ENCODE measurements at places on chromosomes 5 and 9.

GRCh38 chr9:16357828-16358227 is 512.6 kb downstream of the BNC2 start:
- DNase-seq, result no peak

- no peak for DNase-seq
These were observed 25.1 kb downstream of the POLK start for GRCh38 chr5:75536694-75537360.

DNA sequence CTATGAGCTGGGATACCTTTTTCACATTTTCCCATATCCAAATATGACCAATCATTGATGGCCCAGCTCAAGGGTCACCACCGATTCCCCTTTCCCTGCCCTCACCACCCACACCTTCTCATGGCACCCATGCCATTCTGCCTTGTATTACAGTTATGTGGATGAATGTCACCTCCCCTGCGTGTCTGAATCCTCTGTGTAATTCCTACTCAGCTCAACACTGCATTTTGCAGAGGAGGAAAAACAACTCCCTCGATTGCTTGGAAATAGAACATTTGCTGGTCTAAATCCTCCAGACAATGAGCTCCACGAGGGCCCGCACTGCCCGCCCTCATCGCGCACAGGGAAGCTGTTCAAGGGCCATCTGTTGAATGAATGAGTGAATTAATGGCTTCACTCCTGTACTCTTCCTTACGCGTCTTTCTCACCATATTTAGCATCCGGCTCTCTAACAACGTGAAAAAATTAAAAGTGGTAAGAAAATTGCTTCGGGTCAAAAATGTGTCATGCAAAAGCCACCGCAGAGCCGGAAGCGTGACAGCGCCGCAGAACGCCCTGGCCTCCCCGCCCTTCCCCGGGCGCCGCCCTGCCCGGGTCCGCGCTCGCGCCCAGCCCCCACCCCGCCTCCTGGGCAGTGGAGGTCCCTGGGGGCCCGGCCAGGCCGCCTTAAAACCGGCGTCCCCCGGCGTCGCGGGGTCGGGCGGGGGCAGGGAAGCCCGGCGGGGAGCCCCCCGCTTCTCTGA is 704 bp downstream of the SUSD1 start:
- DNase-seq, result no peak

DNA sequence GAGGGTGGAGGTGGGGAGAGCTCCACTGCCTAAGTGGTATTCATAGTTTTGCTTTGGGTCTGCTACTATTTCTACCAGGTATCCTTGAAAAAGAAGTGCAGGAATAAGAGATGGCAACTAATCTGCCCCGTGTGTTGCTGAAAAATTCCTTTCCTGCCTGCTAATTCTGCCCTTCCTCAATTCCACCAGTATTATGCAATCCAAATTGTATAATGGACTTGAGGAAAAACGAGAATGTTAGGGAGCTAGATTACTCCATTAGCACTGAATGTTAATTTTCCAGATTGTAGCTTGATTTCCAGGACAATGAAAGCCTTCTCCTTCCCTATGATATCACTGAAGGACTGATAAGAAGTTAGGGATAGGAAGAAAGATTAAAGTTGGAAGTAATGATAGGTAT is 16.9 kb downstream of the ADAM19 start:
- no peak for DNase-seq

- DNase-seq, result no peak
These were observed 15.4 kb upstream of the CCIN start for GRCh38 chr9:36153746-36154145.

- DNase-seq, result no peak
These were observed 28.0 kb upstream of the PLIN2 start for GRCh38 chr9:19155106-19155935.

DNA sequence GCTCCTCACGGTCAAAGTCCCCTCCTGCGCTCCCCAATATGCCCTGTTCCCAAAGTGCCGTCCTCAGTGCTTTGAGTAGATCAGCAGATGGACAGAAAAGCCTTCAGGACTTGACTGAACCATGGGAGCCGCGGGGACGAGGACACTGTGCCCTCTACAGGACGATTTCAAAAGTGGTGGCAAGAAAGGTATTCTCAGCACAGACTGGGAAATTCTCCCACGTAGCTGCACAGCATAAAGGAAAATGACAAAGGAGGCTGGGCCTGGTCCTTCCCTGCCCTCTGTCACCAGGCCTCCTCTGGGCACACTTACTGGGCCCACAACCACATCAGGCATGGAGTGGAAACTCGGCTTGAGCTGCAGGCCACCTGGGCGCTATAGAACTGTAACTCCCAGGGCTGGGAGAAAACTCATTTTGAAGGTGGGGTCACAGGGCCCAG is 16.7 kb upstream of the MTMR12 start:
- DNase-seq, result peak; percentile 35

DNA sequence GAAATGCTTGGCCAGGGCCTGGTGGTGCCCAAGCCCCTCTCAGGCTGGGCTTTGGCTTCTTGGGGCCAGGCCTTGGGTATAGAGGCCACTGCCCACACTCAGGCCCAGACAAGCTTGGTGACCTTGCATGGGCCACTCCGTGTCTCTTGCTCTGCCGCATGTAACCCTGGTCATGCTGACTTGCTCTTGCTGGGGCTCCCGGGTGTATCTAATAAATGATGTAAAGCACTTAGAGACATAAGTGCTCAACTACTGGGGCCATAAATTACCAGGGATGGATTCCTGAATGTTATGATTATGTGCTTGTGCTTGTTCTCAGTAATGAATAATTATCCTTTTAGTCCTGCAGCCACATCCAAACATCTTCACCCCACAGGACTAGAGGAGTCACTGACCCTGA is 54.0 kb downstream of the C5orf15 start:
- no peak for DNase-seq

- DNase-seq, result no peak
These were observed 2051.3 kb upstream of the CDH9 start for GRCh38 chr5:29089591-29090130.

- peak; percentile 39 for DNase-seq
These were observed 219.0 kb downstream of the AOPEP start for GRCh38 chr9:94945197-94946144.

GRCh38 chr5:167812871-167813270 is 478.6 kb upstream of the WWC1 start:
- DNase-seq, result no peak

GRCh38 chr5:103166706-103167105 is 46.6 kb downstream of the PPIP5K2 start:
- no peak for DNase-seq

DNA sequence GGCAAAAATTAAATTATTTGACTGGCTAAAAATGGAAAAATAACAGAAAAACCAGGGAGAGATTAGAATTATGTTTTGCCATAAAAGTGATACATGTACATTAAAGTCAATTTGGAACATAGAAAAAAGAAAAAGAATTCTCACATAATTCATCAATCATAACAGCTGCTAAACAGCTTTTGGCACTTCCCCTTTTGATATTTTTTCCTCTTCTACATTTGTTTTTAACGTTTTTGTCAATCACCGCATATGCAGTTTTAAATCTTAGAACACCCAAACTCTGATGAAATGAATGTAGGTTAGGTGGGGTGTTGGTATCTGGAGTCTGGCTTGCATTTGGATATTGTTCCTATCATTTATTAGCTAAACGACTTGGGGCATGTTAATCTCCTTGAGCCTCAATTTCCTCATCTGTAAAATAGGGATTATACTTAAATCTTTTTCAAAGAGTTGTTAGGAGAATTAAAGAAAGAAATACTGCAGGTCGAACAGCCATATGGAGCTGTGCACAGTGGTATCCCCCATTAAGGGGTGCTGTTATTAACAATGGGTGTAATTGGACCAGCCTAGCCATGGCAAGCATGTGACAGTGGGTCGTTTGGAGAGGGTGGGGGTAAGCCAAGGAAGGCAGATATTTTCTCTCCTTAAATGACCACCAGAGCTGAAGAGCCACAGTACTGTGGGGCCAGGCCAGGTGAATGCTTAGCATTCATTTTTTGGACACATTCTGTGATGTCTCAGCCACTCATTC is 22.6 kb downstream of the NPR3 start:
- no peak for DNase-seq

DNA sequence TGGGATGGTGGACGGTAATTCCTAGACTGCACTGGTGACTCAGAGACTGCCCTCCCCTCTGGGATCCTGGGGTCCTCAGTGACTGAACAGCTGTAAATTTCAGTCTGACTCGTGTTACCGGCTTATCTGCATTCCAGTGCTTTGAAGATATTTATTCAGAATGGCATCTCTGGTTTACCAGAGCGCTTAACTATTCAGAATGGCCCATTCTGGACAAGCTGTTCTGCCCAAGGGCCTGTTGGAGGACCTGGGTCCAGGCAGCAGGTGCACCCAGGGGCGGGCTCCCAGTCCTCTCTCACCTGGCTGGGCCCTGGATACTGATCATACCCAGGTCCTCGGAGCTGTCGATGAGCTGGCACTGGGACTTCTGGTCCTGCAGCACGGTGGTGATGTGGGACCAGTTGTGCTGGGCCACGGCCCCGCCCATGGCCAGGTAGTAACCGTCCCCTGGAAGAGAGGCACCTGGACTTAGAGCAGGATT is 48.0 kb downstream of the SARDH start:
- DNase-seq, result no peak

DNA sequence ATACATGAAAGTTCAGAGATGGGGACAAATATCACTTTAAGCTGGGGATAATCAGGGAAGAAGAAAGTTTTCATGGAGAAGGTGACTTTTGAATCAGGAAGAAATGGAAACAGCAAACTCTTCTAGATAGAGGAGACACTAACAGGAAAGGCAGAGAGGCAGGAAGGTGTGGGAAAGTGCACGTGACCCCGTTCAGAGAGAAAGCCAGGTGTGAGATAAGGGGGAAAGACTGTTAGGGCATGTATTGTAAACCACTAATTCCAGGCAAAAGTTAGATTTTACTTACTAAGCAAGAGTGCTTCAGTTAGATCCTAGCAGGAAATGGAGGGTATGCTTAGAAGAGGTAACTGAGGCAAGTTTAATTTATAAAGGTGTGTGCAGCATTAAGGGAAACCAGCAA is 58.5 kb downstream of the PDCD1LG2 start:
- no peak for DNase-seq

DNA sequence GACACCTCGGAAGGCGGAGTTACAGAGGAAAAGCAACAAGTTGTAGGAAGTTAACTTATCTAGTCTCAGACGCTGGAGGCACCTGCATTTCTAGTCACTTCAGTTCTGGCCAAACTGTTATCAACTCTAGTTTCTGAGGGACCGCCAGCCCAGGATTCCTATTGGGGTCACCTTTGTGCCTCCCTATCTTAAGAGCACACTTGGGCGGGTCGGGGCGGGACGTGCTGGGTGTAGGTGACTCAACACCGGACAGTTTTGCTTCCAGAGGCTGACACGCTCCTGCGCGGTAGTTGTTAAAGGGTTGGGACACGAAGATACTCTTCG is 679 bp upstream of the KDM4C start:
- no peak for DNase-seq

DNA sequence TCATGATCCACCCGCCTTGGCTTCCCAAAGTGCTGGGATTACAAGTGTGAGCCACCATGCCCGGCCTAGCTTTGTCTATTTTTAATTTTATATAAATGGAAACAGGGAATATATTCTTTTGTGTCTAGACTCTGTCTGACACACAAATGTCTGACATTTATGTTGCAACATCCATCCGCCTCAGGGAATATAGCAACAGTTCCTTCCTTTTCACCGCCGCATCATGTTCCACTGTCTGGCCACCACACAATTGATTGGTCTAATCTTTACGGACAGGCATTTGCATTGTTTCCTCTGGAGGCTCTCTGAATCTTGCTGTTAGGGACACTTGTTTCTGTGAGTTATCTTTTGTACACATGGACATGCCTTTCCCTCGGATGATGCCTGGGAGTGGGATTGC is 20.1 kb upstream of the TBC1D9B start:
- no peak for DNase-seq

- DNase-seq, result peak; percentile 9
These were observed 130.9 kb upstream of the SLC30A5 start for GRCh38 chr5:68962757-68963484.

- no peak for DNase-seq
These were observed 230.7 kb downstream of the ASTN2 start for GRCh38 chr9:117184173-117184572.

- DNase-seq, result no peak
These were observed 140.8 kb downstream of the BNC2 start for GRCh38 chr9:16729651-16730050.

DNA sequence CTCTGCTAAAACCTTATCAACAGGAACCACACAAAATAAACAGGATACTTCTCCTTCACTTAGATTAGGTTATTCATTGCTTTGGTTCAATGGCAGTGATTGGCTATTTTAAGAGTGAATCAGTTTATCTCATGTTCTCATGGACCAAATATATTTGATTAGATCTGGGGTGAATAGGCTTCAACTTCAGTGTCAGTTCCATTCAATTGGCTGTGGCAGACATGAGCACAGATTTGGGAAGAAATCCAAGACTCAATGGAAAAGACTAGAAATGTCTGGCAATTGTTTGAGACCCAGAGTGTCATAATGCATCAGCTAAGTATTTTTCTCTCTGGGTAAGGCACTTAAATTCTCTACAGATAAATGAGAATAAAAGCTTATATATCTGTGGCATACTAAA is 37.1 kb downstream of the CDH18 start:
- no peak for DNase-seq

DNA sequence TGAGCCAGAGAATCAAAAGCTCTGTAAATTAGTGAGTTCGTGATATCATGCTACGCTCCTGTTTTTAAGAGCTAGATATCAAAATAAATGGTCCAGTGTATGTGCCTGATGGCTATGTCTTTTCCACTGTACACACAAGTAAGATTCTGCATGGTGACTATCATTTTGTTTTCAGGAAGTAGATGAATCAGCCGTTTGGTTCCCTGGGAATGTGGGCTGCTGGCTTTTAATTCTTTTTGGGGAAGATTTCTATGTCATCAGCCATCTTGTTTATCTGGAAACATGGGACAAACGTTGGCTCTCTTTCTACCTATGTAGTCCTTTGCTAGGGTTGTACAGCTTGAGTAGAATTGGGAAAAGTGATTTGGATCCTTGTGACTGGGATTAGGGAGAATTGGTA is 126.7 kb downstream of the GRIA1 start:
- DNase-seq, result no peak

GRCh38 chr5:160837749-160838593 is 14.0 kb downstream of the ATP10B start:
- no peak for DNase-seq

GRCh38 chr9:77427256-77427927 is 220.7 kb downstream of the GNA14 start:
- no peak for DNase-seq

GRCh38 chr9:135356796-135357195 is 122.8 kb upstream of the PPP1R26 start:
- no peak for DNase-seq

GRCh38 chr9:128106181-128106939 is 21.2 kb downstream of the PTGES2 start:
- no peak for DNase-seq

DNA sequence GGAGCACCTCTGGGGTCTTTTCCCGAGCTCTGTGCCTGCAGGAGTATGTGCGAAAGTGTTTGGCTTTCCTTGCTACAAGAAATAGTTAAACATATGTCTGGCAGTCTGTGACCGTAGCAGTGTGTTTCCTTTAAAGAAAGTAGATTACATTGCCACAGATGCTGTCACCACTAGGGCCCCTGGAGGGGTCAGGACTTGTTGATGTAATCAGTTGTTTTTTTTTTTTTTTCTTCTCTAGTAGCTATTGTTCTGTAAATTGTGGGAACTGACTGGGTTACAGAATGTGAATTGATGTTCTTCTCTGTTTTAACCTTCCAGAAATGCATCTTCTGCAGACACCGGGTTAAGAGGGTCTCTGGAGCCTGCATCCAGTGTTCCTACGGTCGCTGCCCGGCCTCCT is 345.6 kb downstream of the KDM4C start:
- no peak for DNase-seq

- no peak for DNase-seq
These were observed 41.5 kb upstream of the WWC1 start for GRCh38 chr5:168249923-168250322.

- peak; percentile 50 for DNase-seq
These were observed 363.7 kb downstream of the CSNK1G3 start for GRCh38 chr5:123875561-123876275.

All from amygdala (tissue), 56 donors.